Cardiac atrium fibroblast (primary cell): ENCODE measurements at places on chromosomes 13 and 19. TPM values are rescaled to one million over a fixed set of nuclear protein-coding genes. Genes with fewer than 3 reads are reported as not detected.

Gene ZNF415
- 1.5 and 4.3 TPM in 2 replicates for total RNA-seq

Gene SLITRK5
- not detected in 2 replicates for total RNA-seq

Gene ZNF324B
- total RNA-seq, result 5.8 and 9.6 TPM in 2 replicates

Gene GRK1
- total RNA-seq, result not detected in 2 replicates

Gene HCST
- total RNA-seq, result not detected in 2 replicates

Gene ZNF829
- 2.0 and 4.7 TPM in 2 replicates for total RNA-seq

Gene TMEM238
- not detected in 2 replicates for total RNA-seq

Gene ZNF836
- 3.1 and 11.0 TPM in 2 replicates for total RNA-seq

Gene MIDN
- total RNA-seq, result 22.0 and 38.2 TPM in 2 replicates

Gene CEACAM16
- not detected in 2 replicates for total RNA-seq

Gene ZNF226
- 23.7 and 23.8 TPM in 2 replicates for total RNA-seq

Gene CADM4
- 0.36 and 1.3 TPM in 2 replicates for total RNA-seq

Gene PCDH17
- 0.18 and 0.49 TPM in 2 replicates for total RNA-seq

Gene SYT5
- 0.54 and 1.1 TPM in 2 replicates for total RNA-seq

Gene CDC42EP5
- total RNA-seq, result 85.5 and 90.4 TPM in 2 replicates

Gene SGCG
- total RNA-seq, result not detected in 2 replicates

Gene NTN5
- not detected in 2 replicates for total RNA-seq

Gene TNFSF9
- total RNA-seq, result 0.18 and 2.4 TPM in 2 replicates

Gene BST2
- 1.6 TPM in 1 of 2 replicates, not detected in the other for total RNA-seq

Gene FBXL12
- 31.8 and 33.0 TPM in 2 replicates for total RNA-seq
